ENCODE measurements at places on chromosomes 3 and 15.

- DNase-seq, result peak; percentile 81
These were observed 405.3 kb downstream of the VPS13C start for GRCh38 chr15:61654918-61655317.

DNA sequence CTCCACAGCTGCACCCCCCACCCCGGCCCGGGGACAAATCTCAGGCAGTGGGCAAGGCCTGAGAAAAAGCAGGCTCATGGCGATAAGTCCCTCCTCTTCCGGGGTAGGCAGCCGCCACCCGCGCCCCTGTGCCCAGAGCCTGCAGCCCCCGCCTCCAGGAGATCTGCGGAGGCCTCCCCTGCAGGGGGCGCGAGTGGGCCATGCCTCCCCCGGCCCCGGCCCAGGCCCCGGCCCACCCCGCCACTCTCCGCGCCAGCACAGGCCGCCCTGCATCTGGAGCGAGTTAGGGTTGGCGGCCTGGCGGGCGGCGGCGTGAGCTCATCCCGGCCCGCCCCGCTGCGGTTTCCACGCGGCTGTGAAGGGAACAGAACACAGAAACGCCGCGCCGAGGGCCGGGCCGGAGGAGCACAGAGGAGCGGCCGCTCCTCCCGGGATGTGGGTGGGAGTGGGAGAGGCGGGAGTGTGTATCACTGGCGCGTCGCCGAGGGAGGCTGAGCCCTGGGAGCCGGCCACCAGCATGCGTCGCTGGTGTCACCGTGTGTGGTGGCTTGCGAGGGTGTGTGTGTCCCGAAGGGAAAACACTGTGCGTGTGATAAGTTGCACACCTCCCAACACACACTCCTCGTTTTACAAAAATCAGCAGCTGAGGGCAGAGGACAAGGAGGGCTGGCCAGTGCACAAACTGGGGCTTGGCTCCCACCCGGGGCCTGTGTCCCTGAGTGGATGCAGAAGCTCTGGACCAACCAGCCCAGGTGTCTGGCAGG is 17.2 kb downstream of the MYL3 start:
- DNase-seq, result peak; percentile 87

GRCh38 chr3:44021651-44022594 is 219.8 kb upstream of the TOPAZ1 start:
- DNase-seq, result no peak

GRCh38 chr3:160291909-160292299 is 66.7 kb downstream of the C3orf80 start:
- no peak for DNase-seq

Measured in uterus (tissue), 4 donors.